Stimulated activated CD4-positive, alpha-beta T cell treated with anti-CD3 and anti-CD28 coated beads, Interleukin-2, amount 100 ng/mL, for 24 hours (primary cell): ENCODE measurements at places on chromosomes 6 and 20.

GRCh38 chr6:96611342-96611991 lies 48.5 kb downstream of the FHL5 start:
- DNase-seq, result no peak

DNA sequence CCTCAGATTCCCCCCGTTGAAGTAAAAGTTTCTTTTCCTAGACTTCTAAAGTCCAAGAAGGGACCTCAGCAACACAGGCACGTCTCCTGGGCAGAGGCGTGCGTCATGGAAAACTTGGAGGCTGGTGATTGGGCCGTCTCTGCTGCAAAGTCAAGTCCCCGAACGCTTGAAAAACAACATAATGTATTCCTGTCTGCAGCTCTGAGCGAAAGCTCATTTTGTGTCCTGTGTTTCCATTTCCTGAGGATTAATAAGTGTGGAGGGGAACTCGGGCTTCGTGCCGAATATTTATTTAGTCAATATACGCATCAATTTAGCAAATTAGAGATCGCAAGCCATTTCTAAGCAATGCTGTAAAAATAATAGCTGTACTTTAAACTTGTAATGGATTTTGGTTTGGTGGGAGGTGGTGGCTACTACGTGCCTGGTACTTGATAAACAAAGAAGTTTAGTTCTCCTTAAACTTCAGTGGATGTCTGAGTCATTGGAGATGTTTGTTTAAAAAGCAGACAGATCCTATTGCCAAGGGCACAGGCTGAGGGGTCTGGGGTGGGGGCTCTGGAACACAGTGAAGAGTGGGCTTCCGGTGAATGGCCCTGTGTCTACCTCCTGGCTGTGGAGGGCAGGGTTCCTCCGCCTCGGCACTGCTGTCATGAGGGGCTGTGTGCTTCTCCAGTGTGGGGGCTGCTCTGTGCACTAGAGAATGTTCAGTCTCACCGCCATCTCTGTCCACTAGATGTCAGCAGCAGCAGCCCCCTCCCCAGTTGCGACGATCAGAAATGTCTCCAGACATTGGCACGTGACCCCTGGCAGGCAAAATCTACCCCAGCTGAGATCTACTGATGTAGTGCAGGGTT lies 21.8 kb downstream of the PCK1 start:
- DNase-seq, result no peak

DNA sequence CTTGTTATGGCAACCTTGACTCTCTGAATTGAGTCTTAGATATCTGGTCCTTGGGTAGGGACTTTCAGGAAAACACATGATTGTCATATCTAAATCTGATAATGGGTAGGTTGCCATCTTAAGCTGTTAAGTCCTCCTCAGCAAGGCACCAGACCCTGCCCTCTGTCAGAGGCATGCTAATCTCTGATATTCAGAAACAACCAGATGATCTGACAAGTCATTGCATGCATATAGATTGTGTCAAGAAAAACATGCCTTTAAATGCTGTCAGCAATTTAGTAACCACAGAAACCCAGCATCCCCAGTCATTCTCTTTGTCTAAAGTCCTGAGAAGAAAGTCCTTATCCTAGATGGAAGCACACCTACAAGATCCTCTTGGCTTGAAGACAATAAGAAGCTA lies 149.1 kb downstream of the EDN1 start:
- DNase-seq, result no peak

DNA sequence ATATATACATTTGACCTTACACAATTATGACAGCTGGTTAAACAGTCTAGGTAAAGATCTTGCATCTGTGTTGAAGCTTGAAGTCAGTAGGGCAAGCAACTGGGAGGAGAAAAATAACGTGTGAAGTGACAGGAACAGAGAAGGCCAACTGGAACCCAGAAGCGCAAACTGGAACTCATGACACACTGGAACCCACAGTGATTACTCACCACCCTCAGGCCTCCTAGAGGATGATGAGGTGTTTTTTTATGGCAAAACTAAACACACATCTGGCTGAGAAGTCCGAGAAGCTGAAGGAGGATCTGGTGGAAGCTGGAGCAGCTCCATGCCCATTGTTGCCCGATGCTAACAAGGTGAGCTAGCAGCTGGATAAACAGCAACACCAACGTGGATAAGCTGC lies 108.1 kb downstream of the TMEM200A start:
- no peak for DNase-seq

DNA sequence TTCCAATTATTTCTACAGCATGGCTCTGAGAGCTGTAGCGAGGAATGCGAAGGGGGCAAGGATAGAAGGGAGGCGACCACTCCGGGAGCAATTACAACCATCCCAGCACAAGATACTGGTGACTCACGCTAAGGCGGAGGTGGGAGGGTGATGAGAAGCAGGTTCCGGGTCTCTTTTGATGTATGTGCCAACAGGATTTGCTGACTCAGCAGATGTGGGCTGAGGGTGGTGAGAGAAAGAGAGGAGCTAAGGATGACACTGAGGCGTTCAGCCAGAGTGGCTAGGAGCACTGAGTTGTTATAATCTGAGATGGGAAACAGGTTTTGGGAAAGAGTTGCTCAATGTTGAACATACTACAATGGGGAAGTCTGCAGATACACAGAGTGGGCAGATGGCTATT lies 9.3 kb upstream of the TXNDC5 start:
- DNase-seq, result peak; percentile 62

- no peak for DNase-seq
Observed at GRCh38 chr6:9437836-9438235, 977.0 kb downstream of the TFAP2A start.

DNA sequence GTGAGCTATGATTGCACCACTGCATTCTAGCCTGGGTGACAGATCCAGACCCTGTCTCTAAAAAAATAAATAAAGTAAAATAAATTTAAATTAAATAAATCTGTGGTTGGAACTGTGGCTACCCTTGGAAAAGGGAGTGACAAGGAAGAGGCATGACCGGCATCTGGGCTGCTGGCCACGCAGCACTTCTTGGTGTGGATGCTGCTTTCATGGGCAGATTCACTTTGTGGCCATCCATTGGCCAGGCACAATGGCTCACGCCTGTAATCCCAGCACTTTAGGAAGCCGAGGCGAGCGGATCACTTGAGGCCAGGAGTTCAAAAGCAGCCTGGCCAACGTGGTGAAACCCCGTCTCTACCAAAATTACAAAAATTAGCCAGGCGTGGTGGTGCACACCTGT lies 16.1 kb downstream of the EBF4 start:
- no peak for DNase-seq

DNA sequence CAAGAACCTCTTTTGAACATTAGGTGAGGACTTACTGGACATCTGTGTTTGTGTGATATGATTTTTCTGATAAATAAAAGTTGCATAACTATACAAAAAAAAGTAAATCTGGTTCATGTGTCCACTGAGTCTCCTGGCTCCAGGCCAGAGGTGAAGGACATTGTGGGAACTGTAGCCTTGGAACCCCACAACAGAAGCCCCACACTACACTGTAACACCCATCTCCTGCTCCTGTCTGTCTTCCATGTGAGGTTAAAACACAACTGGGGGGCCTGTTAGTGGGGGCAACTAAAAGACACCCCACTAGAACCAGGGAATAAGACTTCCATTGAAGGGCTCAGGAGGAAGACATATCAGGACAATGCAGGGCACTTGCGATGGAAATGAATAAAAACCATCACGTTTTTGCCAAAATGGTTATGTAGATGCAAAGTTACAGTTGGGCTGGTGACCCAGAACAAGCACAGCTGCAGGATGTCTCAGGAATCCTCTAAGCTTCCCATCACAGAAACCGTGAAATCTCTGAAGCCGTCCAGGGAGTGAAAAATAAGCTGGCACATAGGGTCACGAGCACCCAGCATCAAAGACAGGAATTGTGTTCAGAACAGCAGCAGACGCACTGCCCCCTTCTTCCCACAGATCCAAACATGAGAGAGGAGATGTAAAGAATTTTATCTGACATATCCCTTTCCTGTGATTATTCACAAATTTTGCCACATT lies 36.7 kb upstream of the PCSK2 start:
- no peak for DNase-seq

- no peak for DNase-seq
Observed at GRCh38 chr6:83711958-83712357, 3.1 kb upstream of the SNAP91 start.

DNA sequence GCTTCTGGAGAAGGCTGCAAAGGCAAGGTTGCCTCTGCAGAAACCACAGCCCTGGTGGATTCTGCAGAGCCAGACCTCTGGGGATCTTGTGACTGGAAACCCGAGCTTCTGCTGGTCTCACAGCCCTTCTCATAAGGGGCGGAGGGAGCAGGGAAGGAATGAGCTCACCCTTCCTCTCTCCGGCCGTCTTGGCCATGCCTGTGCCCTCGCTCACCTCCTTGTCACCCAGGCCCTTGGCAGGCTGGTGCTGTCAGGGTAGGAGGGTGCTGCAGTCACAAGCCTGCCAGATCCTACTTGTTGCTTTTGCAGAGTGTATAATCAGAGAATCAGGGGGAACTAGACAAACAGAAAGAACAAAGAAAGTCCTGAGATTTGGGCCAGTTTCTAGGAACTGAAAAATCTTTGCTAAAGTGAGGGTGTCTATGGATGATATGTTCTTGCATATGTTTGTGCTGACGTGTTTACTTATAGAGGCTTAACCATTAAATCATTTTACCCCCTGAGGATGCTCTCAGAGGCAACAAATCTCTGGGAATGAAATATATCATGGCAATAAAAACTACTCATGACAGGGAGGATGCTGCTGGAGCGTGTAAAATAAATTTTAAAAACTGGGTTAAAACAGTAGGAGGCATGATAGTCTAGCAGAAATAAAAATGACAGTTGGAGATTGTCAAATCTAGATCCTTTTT lies 244.9 kb upstream of the SOX4 start:
- DNase-seq, result no peak
